Activated CD4-positive, CD25-positive, alpha-beta regulatory T cell (primary cell): ENCODE measurements at places on chromosomes 2 and 18.

DNA sequence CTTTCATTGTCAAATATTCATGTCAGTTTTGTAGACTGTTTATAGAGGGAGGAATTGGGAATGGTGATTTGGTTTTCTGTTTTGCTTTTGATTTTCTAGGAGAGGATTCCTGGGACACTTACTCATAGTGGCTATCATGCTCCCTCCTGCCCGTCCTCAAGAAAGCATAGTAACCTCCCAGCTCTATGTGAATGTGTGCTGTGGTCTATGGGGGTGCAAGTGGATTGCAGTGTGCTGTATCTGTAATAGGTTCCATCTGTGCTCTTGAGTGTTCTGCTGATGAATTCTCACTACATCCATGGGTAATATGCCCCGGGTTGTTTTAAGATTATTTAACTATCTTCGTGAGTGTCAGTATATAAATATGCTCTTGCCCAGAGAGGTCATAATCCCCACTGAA lies 811.3 kb downstream of the CNTNAP5 start:
- DNase-seq = no peak

DNA sequence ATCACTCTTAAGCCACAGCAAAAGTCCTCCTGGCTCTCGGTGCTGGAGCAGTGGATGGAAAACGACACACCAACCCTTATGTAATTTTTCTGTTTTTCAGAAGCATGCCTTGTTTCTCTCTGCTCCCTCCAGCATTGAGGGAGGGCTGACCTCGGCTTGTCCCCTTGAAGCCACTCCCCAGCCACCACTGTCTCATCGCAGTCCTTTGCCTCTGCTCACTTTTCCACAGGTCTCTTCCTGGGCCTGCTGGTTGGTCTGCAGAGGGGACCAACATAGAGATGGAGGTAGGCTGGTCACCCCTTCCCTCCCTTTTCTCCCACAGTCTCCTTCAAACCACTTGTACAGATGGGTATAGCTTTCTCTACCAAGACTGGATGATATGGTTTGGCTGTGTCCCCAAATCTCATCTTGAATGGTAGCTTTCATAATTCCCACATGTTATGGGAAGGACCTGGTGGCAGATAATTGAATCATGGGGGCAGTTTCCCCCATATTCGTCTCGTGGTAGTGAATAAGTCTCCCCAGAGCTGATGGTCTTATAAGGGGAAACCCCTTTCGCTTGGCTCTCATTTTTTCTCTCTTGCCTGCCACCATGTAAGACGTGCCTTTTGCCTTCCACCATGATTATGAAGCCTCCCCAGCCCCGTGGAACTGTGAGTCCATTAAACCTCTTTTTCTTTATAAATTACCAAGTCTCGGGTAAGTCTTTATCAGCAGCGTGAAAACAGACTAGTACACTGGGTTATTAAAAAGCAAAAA lies 14.3 kb upstream of the RIOK3 start:
- no peak for DNase-seq

GRCh38 chr2:15023221-15023620 lies 390.7 kb downstream of the LRATD1 start:
- no peak for DNase-seq

DNA sequence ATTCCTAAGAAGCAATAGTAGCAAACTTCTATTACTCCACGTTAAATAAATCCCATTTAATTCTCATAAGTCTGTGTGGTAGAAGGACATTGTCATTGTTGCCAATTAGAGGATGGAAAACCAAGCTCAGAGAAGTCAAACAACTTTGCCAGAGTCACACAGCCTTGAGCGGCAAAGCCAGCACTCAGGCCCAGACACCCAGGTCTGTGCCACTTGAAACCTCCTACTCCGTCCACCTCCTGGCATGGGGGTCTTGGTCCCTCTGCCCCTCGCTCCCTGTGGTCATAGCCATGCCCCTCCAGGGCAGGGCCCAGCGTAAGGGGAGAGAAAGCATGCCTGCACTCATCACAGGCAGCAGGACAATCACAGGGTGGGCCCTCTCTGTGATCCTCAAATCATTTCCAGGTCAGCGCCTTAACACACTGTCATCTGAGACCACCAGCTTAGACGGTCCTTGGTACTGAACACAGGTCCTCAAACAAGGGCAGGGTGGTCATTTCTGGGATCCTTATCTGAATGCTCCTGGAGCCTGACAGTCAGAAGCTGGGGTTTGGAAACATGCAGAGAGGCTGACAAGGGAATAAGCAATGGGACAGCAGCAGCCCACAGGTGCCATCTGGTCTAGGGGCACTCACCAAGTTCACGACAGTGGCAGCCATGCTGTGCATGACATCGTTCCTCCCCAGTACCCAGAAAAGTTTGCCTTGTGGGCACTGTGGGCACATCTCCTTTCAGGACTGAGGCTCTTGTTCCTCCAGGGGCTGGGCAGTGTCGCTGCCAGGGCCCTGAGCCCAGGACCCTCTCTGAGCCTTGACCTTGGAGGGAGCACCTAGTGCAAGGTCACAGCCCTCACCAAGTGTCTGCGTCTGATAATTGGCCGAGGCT lies 38.2 kb downstream of the FAM178B start:
- no peak for DNase-seq

DNA sequence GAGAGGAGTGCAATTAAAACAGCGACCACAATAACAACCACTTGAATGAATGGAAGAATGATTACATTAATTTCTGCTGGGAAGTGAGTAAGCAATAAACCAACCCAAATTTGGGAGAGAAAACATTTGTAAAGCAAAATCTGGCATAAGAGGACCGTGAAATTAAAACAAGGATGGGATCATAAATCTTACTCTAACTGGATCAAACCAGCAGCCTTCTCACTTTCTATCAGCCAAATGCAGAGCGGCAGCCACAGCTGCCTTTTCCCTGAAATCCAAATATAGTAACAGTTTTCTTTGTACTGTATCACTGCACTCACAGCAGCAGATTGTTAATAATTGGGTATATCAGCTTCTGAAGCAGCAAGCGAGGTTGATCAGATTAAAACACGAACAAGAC lies 245.2 kb upstream of the REG3G start:
- no peak for DNase-seq

- DNase-seq = no peak
Measured at GRCh38 chr2:107772353-107772752, 54.3 kb upstream of the RGPD4 start.

DNA sequence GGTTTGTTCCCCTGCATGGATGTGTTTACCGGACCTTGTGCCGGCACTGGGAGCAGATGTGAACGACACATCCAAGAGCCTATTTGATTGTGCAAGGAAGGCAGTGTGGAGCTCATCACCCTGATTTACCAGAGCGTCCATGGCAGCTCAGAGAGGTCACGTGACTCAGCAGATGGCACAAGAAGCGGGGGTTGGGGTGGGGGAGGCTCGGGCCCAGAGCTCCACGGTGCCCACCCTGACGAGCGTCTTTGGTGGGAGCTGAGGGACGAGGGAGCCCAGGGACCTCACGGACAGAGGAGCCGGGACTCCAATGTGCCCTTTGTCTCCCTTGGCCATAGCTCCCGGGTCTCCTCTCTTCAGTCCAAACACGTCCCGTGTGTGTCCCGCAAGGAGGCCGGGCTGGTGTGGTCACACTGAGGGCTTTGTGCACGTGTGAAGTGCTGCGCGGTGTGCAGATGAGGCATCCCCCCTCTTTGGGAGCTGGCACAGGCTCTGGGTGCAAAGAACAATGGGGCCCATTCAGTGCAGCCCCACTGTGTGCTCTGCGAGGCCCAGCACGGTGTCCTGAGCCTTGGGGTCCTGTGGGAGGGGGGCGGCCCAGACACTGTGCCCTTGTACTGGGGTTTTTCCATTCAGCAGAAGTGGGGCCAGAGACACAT lies 15.5 kb downstream of the KCNIP3 start:
- DNase-seq = no peak

GRCh38 chr2:66239655-66240054 lies 195.3 kb upstream of the MEIS1 start:
- no peak for DNase-seq

DNA sequence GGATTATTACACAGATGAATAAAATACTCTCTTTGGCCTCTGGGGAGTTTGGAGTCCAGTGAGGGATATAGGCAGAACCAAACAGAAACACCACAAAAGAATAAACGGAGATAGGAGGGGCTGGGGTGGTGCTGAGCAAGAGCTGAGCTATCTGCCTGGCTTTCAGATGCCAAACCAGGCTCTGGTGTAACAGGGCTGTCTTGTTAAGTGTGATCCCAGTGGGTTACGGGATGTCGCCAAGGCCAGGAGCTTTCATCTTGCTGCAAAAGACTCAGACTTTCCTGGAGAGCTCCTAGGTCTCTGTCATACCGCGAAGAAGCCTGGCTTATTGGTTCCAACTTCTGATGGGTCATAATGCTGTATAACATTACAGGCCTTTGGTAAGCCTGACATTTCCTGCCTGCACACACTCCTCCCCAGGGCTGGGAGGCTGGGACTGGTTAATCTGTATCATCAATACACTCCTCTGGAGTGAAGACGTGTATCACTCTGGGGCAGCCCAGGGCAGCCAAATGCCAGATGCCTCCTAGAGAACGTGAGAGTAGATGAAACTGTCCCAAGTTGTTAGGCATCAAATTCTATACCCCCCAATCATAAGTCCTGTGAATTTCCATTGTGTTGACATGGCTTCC lies 60.5 kb downstream of the STPG4 start:
- no peak for DNase-seq

DNA sequence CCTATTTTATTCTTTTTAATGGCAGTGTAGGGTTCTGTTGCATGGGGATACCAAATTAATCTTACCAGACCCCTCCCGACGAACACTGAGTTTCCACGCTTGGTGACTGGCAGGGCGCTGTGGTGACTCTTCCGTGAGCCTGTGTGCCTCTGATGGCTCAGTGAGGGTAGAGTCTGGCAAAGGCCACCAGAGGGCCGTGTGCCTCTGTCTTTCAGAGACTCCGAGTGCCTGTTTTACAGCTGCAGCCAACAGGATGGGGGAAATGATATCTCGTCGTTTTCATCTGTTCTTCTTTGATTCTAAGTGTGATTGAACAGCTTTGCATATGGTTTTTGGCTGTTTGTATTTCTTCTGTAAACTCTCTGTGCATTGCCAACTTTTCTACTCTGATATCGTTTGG lies 99.8 kb downstream of the ZNF236 start:
- DNase-seq = peak; percentile 3

DNA sequence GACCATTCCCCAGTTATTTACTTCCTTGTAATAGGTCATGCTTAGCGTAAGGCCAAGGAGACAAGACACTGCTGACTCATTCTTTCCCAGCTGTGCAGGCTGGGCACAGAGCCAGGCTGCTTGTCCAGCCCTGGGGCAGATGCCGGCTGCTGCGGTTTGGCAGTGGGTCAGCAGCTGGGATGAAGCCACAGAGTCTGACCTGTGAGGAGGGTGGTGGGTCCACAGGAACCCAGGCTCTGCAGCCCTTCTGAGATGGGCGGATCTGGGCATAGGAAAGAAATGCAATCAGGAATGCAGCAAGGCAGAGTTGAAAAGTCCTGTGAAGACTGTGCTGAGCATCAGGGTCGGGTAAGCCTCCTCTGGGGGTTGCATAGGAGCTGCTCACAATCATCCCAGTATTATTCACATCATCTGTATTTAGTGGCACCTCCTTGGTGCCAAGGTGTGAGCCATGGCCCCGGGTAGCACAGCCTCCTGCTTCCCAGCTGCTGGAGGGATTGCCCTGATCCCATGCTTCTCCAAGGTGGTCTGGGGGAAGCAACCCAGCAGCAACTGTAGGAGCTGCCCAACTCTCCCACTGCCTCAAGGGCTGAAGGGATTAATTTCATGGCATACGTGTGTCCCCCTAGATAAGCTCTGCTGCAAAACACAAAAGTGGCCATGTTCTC lies 139.0 kb downstream of the DDX1 start:
- DNase-seq = no peak

GRCh38 chr2:122692400-122693083 lies 937.1 kb downstream of the TSN start:
- no peak for DNase-seq

DNA sequence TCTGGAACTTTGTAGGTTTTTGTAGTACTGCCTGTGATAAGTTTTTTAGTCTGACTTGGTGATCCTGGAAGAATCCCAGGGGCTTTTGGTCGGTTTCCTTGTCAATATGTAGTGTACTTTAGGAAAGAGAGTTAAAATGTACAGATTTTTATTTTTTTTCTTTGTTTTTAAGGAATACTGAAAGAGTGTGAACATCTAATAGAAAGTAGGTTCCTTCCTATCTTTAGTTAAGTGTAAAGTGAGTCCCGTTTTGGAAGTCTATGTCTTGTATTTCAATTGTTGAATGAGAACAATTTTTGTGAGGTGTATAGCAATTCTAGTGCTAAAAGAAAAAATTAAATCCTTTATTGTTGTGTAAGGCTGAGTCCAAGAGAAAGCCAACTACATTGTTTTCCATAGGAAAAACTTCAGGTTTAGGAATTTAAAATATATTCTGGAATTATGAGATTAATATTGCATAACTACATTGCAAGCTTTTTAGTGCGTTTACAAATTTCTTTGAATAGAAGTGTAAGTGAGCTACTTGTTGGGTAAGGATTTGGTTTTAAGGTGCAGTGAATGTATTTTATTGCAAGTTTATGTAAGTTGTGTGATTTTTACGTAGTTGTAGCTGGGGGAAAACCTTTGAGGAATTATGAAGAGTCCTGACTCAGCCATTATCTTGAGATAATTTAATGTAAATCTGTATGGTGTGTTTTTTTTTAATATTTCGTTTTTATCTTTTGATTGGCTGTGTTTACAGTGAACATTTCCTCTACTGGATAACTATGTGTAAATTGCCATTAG lies 1.7 kb downstream of the VAPA start:
- no peak for DNase-seq

GRCh38 chr18:35460736-35461161 lies 37.0 kb downstream of the INO80C start:
- no peak for DNase-seq

DNA sequence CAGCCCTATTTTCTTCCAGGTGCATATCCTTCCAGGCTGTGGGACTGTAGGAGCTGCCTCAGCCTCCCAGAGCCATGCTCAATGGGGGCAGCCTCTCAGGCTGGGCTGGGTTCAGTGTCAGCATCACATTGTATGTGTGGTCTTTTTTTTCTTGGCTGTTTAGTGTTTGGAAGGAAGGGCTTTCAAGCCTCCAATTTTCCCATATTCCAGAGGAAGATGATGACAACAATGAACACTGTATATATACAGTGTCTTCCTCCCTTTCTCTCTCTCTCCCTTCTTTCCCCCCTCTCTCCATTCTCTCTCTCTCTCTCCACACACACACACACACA lies 326.4 kb downstream of the DYSF start:
- DNase-seq = no peak

- no peak for DNase-seq
Measured at GRCh38 chr2:55159037-55159651, 72.9 kb downstream of the CLHC1 start.

GRCh38 chr2:233422649-233423551 lies 68.6 kb downstream of the DGKD start:
- no peak for DNase-seq

- DNase-seq = no peak
Measured at GRCh38 chr18:9925795-9926194, 12.0 kb downstream of the VAPA start.
